ENCODE measurements at places on chromosomes 12 and 14. TPM values are rescaled to one million over a fixed set of nuclear protein-coding genes. Genes with fewer than 3 reads are reported as not detected.

- peak; percentile 33 for DNase-seq
Observed at GRCh38 chr12:14825256-14825655, 11.3 kb upstream of the SMCO3 start.

- DNase-seq, result no peak
Observed at GRCh38 chr12:118344829-118345228, 27.9 kb downstream of the TAOK3 start.

DNA sequence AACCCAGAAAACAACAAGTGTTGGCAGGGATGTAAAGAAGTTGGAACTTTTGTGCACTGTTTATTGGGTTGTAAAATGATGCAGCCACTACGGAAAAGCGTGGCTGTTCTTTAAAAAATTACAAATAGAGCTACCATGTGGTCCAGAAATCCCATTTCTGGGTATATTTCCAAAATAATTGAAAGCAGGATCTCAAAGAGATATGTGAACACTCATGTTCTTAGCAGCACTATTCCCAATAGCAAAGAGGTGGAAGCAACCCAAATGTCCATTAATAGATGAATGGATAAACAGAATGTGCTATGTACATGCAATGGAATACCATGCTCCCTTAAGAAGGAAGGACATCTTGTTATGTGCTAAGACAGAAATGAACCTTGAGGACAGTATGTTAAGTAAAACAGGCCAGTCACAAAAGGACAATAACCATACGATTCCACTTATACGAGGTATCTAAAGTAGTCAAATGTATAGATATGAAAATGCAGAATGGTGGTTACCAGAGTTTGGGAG, 249.5 kb downstream of the PHLDA1 start:
- no peak for DNase-seq

DNA sequence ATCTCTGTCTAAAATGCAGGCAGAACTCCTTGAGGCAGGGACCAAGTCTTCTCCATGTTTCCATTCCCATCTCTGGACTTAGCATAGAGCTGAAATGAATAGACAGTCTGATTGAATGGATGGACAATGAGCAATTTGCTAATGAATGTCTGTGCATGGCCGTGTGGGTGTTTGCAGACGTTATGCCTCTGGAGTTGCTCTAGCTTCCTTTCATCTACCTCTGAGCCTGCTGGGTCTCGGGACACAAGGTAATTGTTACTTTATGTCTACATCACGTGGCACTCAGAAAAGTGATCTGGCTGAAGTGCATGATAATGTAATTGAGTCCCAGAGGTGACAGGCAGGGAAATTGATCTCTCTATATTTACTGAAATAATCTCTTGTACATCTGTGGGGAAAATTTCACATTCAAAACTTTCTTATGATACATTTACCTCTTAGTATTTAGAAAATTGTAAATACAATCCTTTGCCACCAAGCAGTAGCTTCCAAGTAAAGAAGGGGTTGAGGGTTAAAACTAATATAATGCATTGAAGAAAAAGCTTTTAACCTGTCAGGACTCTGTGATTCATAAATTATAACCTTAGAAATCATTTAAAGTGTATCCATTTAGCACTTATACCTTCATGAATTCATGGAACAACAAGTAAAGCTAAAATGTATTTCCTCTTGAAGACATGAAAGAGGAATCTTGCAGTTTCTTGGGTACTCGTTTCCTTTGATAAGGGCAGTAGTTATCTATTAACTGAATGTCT, 424.1 kb downstream of the APAF1 start:
- no peak for DNase-seq

GRCh38 chr12:82659343-82660207, 27.1 kb upstream of the TMTC2 start:
- DNase-seq, result no peak

DNA sequence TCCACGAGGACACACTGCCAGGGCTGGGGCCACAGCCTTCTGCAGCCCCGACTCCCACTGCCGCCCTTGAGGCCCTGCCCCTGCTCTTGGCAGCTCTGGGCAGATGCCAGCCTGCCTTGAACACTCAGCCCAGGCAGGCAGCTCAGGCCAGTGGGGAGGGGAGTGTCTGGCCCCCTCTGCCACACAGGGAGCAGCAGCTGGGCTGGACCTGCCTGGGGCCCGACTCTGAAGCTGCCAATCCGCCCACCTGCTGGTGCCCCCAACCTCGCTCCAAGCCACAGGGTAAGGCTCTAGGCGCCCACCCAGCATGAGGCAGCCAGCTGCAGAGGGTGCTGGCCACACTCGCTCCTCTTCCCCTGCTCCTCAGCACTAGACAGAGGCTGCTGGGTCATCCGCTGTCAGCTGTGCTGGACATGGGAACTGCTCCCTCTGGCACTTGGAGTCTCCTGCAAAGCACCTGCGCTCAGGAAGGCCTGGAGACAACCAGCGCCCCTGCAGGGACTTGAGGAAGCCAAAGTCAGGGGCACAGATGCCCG, 24.6 kb upstream of the NUDT14 start:
- no peak for DNase-seq

DNA sequence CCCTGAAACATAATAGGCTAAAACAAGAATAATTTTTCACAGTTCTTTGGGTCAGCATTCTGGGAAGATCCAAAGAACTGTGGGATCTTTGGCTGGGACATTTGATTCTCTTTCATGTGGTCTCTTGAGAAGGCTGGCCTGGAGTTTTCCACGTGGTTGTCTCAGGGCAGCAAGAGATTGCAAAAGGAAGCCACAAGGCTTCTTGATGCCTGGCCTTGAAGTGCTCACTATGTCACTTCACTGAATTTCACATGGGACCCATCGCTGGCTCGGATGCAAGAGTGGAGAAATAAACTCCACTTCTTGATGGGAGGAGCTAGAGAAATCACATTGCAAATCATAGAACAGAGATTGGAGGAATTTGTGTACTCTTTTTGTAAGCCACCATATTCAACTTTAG, 343.4 kb downstream of the MED13L start:
- DNase-seq, result no peak

GRCh38 chr12:67222302-67222701, 46.9 kb upstream of the CAND1 start:
- DNase-seq, result peak; percentile 45

GRCh38 chr14:44438221-44438620, 68.9 kb downstream of the FSCB start:
- no peak for DNase-seq

DNA sequence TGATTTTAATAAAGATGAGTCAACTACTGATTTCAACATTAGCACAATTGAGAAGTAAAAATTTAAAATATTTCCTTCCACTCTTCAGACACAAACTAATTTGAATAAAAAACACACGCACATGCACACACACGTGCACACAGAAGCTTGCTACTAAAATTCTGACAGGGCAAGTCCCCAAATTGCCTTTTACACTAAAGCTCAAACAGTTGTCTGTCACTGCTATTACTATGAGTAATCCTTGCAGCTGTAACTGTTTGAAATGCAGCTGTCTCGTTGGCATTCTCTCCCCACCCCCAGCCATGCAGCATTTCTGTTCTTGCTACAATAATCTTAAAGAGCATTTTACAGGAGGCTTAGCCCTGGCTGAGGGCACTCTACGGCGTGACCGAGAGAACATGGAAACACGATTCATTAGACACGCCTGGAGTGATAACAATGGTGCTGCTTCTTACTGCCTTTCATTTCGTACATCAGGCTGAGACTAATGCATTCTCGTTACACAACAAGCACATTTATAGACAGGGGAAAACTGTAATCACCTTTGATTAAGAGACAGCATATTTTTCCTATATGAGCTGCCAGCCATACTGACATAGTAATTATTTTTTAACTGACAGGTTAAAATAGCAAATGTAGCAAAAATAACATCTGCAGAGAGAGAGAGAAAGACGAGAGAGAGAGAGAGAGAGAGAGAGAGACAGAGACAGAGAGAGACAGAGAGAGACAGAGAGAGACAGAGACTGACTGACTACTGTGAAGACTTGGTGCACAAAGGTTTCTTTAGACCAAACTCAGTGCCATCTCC, 153.8 kb downstream of the MED13L start:
- DNase-seq, result peak; percentile 56

- peak; percentile 95 for DNase-seq
Observed at GRCh38 chr12:6333566-6333965, 8.3 kb downstream of the TNFRSF1A start.

- no peak for DNase-seq
Observed at GRCh38 chr14:38705220-38705619, 397.8 kb downstream of the SEC23A start.

GRCh38 chr14:62916551-62916950, 128.7 kb downstream of the KCNH5 start:
- DNase-seq, result no peak

DNA sequence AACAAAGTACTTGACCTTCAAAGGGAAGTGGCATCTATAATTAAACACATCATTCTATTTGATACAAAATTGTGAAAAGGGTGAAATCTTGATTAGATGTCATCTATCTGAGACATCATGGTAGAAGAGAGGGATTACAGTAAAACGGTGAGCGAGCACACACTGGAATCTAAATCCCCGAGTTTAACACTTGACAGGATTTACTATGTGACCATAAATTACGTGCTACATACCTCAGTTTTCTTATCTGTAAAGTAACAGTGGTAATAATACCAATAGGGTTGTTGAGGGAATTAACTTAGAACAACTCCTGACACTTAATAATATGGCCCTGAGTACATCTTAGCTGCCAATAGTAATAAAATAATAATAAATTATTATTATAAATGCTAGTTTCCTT, 13.3 kb downstream of the USP44 start:
- no peak for DNase-seq

GRCh38 chr14:75277815-75278421, 710 bp upstream of the FOS start:
- DNase-seq, result peak; percentile 61

- DNase-seq, result peak; percentile 11
Observed at GRCh38 chr12:107684990-107685359, 624 bp upstream of the PWP1 start.

The CCDC60 gene
- total RNA-seq, result not detected

The DPPA3 gene
- total RNA-seq, result not detected

The NEDD1 gene
- 23.8 TPM for total RNA-seq

The IL22 gene
- total RNA-seq, result not detected

The CRIP2 gene
- total RNA-seq, result 54.7 TPM

The VRTN gene
- not detected for total RNA-seq

The GALNT6 gene
- total RNA-seq, result 4.4 TPM

The ZFHX2 gene
- total RNA-seq, result 0.17 TPM

The FITM1 gene
- 0.64 TPM for total RNA-seq

The TROAP gene
- 18.3 TPM for total RNA-seq

The PTCSC3 gene
- not detected for total RNA-seq

The PZP gene
- not detected for total RNA-seq

The NEUROD4 gene
- not detected for total RNA-seq

The KCNH3 gene
- 0.53 TPM for total RNA-seq

The GLIPR1L2 gene
- 1.2 TPM for total RNA-seq

The ZNF891 gene
- 1.1 TPM for total RNA-seq
